ENCODE measurements at places on chromosomes 11 and 22.

DNA sequence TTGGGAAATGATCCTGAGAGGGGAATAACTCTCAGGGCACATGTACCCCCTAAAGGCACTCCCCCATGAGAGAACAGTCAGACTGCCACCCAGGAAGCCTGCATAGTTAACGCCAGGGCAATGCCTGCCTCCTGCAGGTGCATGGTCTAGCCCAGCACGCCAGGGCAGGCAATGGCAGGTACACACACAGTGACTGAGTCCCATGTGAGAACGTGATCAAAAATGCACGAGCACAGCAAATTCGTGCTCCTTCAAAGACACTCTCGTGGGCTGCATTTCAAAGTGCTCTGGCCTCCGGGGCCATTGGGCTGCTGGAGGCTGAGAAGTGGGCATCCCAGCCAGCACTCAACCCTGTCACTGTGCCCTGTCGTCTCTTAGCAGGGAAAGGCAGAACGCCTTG is 79.7 kb downstream of the SHANK2 start:
- DNase-seq, result peak; percentile 17

- no peak for DNase-seq
These were observed 679.3 kb upstream of the CCDC179 start for GRCh38 chr11:23539556-23539955.

DNA sequence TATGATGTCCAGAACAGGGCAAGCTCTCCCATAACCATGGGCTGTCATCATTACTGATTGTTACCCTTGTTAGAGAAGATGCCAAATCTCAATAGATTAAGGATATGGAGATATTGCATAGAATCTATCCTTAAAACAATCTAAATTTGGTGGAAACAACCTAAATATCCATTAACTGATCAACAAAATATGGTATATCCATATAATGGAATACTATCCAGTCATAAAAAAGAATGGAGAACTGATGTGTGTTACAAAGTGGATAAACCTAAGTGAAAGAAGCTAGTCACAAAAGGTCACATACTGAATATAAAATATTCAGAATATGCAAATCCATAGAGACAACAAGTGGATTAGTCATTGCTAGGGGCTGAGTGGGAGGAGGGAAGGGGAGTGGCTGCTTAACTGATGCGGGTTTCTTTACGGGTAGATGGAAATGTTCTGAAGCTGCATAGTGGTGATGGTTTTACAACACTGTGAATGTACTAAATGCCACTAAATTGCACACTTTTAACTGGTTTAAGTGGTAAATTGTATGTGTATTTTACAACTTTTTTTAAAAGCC is 36.1 kb upstream of the SMCO4 start:
- DNase-seq, result no peak

GRCh38 chr11:11580012-11580411 is 41.8 kb downstream of the GALNT18 start:
- DNase-seq, result no peak

Data from endodermal cell (in vitro differentiated cells).